ENCODE measurements at places on chromosomes 5 and 9. TPM values are rescaled to one million over a fixed set of nuclear protein-coding genes. Genes with fewer than 3 reads are reported as not detected.

Gene WDR31
- total RNA-seq = 8.1 TPM

DNA sequence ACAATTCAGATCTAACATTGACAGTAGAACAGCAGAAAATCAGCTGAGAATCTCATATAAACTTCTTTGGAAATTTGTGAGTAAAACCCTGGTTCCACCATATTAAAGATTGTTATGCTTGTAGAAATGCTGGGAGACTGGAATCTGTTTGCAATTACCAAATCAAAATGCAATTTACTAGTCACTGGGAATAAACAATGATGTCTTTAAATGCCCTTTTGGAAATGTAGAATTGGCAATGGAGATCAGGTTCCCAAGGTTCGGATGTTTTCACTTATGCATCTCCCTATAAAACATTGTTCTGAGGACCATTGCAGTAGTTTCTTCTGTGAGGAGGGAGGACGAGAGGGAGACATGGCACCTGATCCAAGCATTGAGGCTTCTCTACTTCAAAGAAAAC lies 384.4 kb downstream of the TMEM167A start:
- no peak for DNase-seq

GRCh38 chr5:72561148-72561972 lies 54.1 kb upstream of the ZNF366 start:
- no peak for DNase-seq

DNA sequence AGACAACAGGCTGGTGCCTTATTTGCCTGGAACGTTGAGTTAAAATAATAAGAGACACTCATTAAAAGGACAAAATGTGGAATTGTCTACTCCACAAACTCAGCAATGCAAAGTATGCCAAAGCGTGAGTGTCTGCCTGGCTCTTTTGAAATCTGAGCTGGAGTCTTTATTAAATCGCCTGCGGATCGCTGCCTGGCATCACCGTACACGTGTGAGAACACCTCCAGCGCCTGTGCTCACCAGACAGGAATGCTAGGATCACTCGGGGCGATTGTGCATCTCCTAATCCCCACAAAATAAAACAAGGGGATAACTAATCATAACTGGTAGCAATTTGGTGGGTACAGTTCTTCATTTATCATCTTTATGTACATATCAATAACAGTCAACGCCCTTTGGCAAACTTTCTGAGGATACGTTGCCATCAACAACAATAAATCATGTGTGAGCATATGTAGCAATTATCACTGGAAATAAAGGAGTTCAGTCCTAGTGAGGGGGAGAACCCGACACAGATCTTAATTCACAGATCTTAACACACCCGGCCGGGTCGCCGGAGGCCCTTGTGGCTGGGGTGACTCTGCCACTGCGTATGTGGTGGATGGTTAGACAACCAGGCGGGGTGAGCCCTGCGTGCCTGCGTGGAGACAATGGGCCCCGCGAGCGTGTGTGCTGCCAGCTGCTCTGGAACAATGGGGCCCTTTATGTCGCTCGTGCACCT lies 284.9 kb upstream of the IRX1 start:
- DNase-seq = peak; percentile 49

Gene LMX1B
- total RNA-seq = 0.17 TPM

DNA sequence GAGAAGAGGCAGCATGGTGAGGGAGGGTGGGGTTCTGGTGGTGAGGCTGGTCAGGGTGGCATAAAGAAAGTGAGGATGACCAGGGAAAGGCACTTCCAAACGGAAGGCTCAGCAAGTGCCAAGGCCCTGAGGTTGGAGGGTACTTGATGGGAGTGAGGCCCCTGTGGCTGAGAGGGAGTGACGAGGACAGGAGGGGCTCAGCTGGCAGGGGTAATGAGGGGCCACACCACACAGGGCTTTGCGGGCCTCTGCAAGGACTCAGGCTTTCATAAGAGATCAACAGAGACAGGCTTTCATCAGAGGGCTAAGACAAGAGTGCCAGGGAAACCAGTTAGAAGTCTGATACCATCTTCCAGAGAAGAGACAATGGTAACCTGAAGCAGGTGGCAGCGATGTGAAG lies 23.6 kb downstream of the ARPC5L start:
- DNase-seq = no peak

Gene S100Z
- total RNA-seq = 0.95 TPM

Gene SPATA31C1
- not detected for total RNA-seq

DNA sequence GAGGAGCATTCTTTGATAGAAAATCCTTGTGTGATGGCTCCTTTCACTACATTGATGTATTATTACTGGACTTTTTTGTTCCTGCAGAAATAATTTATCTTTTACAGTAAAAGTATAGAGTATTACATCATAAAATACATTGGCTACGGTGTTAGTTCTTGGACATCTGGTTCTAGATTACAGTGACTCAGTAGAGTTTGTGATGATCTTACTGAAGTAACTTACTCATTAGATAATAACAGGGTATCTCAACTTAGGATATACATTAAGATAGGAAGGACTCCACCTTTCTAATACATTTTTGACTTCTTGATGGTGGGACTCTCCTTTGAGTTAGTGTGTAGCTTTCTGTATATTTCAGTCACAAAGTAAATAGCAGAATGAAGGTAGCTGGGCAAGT lies 59.1 kb downstream of the ZNF462 start:
- DNase-seq = no peak

DNA sequence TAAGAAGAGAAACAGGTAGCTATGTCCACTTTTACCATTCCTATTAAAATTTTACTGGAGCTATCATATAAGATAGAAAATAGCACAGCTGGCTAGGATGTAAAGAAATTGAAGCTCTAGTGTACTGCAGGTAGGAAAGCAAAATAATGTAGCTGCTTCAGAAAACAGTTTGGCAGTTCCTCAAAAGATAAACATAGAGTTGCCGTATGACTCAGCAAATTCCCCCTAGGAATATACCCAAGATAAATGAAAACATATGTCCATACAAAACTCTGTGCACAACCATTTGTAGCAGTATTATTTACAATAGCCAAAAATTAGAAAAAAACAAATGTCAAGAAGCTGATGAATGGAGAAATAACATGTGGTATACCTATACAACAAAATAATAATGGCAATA lies 64.6 kb upstream of the SHISAL2B start:
- DNase-seq = no peak

- no peak for DNase-seq
Measured at GRCh38 chr9:106056328-106056727, 362.0 kb downstream of the TMEM38B start.

DNA sequence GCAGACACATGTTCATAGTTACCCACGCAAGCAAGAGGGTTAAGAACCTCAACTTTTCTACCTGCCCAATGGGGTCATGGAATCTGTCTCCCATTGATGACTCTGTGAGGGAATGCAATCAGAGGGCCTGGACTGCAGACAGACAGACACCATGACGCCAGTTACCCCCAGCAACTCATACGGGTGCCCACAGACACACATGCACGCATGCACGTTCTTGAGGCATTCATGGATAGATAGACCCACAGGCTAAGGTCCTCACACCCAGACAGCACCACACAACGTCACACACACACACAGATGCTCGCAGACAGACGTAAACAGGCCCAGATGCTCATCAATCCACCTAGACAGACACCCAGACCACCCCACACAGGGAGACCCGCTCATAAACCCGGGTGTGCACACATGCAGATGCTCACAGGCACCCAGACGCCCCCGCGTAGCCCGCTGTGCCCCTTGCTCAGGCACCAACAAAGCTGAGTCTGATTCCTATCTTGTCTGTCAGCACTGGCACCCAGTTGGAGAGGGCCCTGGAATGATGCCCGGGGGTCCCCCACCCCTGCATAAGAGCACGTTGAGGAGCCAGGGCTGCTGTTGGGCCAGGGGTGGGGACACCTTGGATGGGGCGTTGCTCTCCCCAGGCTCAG lies 23.6 kb downstream of the LHX2 start:
- no peak for DNase-seq

DNA sequence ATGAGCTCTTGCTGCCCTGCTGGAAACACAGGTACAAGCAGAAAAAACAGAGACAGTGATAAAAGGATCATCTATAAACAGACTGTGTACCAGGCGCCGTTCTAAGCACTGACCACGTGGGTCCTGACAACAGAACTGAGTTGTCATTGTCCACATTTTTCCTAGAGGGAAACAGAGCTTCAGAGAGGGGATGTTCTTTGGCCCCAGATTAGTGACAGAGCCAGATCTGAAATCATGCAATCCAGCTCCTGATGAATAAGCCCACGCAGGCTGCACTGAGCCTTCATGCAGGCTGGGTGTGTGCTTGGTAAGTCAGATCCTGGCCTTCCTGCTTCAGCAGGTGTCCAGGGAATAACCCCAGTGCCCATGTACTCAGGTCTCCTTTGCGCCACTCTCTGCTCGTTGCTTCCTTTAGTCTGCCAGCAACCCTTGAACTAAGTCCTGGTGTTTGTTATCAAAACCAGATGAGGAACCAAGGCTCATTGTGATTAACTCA lies 22.8 kb upstream of the TCF7 start:
- DNase-seq = no peak

DNA sequence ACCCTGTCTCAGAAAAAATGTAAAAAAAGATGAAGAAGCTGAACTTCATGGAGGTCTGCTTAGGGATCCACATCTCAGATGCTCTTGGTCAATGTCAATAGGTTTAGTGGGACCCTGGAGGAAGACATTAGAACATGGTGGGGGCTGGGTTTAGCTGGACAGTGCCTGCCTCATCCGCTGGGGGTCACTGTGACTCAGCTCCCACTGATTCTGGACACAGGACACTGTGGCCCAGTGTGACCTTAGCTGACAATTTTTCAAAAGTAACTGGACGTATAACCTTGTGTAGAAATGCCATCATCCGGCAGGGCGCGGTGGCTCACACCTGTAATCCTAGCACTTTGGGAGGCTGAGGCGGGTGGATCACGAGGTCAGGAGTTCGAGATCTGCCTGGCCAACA lies 7.3 kb upstream of the HNRNPAB start:
- no peak for DNase-seq

Gene THOC3
- 45.8 TPM for total RNA-seq

GRCh38 chr5:157571357-157571827 lies 4.2 kb downstream of the ADAM19 start:
- peak; percentile 43 for DNase-seq

DNA sequence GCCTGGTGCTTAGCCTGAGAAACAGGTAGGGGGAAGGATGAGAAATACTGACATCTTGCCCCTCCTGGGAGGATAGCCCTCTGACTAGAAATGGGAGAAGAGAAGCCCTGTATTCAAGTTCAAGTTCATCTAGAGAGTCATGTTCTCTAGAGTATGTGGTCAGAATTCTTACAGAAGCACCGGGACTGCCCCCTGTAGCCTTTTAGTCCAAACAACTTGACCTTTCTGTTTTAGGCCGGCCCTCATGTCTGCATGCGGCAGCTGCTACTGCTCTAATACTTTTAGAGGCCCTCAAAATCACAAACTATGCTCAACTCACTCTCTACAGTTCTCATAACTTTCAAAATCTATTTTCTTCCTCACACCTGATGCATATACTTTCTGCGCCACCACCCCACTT lies 47.7 kb downstream of the PHAX start:
- DNase-seq = no peak

Gene FOXD4
- total RNA-seq = 0.43 TPM

- no peak for DNase-seq
Measured at GRCh38 chr9:97314503-97314902, 7.0 kb downstream of the CCDC180 start.

Gene KCTD16
- 0.35 TPM for total RNA-seq

DNA sequence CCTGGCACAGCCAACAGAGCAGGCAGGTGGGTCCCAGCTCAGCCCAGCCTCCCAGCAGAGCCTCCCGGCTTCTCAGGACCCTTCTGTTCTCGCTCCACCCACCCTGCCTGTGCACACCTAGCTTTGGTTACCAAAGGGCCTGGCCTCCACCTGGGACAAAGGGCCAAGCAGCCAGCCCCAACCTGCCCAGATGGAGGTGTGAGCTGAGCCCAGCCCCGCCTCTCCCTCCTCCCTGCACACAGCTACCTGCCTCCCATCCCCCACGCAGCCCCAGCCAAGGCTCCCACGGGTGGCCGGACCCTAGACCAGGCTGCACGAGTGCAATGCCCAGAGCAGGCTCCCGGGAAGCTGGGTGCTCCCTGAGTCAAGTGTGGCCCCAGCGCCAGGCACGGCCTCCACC lies 5.6 kb downstream of the TPRN start:
- DNase-seq = peak; percentile 50

Gene ANKRD31
- 0.17 TPM for total RNA-seq

GRCh38 chr5:10275991-10276390 lies 25.9 kb downstream of the CCT5 start:
- no peak for DNase-seq

- DNase-seq = no peak
Measured at GRCh38 chr5:122120957-122121356, 8.4 kb upstream of the ZNF474 start.

- no peak for DNase-seq
Measured at GRCh38 chr9:4743131-4743875, 2.3 kb upstream of the AK3 start.

GRCh38 chr9:137382444-137383080 lies 40.4 kb downstream of the EXD3 start:
- DNase-seq = no peak

DNA sequence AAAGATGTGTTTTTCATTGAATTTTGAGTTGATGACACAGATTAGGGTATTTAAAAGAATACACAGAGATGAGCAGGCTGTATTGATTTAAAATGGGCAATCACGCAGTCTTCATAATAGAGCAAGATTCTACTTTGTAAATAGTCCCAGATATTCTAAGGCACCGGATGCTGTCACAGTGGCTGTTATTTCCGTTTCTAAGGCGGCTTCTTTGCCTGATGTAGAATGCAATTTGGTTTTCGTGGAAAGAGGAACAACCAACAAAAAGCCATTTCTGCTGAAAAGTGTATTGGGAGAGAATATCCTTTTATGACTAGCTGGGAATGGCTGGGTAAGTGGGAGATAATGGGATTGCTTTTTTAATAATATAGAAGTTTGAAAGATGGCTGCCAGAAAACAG lies 17.5 kb downstream of the PRKACG start:
- no peak for DNase-seq

Gene TRAF2
- total RNA-seq = 19.6 TPM

DNA sequence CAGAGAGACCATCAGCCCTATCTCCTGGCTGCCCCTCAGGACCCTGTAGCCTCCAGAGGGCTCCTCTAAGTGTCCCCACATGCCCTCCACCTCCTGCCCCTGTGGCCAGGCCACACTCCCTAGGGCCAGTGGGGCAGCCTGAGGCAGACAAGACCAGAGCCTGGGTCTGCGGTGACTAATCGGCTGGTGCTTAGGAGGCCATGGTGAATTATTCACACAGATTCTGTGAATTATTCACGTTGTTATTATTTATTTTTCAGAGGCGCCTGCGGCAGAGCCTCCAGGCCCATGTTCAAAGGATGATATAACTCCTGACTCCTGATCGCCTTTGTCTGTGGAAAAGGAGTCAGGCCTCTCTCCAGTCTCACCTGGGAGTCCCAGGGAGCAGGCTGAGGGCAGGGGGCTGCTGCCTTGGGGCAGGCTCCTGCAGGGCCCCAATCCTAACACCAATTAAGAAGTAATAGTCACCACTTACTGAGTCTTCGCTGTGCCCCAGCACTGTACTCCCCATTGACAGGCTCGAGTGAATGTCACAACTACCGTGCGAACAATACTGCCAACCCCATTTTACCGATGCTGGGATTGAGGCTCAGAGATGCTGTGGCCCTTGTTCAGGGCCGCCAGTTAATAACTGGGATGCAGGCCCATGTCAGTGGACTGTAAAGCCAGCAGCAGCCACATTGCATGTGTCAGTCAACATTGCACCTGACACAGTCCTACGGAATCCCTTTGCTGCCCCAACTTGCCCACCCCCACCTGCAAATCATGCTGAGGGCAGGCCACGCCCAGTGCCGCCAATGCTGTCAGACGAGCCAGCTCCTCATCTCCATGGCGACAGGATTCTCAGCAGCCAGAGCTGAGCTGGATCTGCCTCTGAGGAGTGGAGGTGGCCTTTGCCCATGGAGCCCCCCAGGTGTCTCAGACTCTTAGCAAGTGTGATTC lies 94.9 kb downstream of the PCDH1 start:
- no peak for DNase-seq

GRCh38 chr5:60457233-60457632 lies 242.7 kb downstream of the DEPDC1B start:
- DNase-seq = no peak
